Activated naive CD4-positive, alpha-beta T cell (primary cell): ENCODE measurements at places on chromosomes 2 and 18.

DNA sequence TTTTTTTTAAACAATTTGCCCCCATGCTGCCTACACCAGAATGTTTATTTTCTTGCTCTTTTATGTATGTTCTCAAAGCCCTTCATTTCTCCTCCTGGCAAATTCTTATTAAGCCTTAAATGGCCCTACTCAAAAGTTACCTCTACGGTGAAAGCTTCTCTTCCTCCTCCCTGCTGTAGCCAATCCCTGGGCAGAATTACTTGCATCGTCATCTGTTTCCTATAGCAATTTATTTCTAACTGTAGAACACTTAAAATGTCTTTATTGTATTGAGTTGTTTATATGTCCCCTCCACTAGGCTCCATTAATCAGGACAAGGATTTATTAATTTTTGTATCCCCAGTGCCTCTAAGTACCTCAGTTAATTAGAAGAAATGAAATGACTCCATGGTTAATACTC is 2.5 kb upstream of the RAD51AP2 start:
- DNase-seq, result no peak

GRCh38 chr2:8152392-8153257 is 529.2 kb upstream of the ID2 start:
- DNase-seq, result no peak

DNA sequence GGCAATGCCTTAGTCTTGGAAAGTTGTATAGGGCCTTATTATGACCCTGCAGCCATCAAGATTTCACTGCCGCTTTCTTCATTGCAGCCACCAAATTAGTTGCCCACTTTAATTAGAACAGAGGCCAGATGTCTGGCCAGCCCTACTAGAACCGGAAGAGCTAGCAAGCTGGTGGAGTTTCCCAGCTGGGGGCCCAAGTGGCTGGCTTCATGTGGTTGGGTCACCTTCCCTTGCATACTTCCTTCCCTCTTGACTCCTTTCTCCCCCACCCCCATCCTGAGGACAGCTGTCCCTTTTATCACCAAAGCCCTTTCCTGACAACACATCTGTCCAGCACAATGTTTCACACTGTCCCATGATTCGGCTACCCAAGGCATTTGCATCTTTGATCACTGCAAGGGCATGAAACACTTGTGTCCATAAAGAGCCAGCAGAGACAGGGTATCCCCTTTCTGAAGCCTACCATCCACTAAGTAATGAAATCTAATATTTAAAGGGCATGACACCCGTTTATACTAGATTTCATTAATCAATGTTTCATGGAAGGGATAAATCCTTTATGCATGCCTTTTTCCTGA is 187.2 kb downstream of the BCL11A start:
- no peak for DNase-seq

DNA sequence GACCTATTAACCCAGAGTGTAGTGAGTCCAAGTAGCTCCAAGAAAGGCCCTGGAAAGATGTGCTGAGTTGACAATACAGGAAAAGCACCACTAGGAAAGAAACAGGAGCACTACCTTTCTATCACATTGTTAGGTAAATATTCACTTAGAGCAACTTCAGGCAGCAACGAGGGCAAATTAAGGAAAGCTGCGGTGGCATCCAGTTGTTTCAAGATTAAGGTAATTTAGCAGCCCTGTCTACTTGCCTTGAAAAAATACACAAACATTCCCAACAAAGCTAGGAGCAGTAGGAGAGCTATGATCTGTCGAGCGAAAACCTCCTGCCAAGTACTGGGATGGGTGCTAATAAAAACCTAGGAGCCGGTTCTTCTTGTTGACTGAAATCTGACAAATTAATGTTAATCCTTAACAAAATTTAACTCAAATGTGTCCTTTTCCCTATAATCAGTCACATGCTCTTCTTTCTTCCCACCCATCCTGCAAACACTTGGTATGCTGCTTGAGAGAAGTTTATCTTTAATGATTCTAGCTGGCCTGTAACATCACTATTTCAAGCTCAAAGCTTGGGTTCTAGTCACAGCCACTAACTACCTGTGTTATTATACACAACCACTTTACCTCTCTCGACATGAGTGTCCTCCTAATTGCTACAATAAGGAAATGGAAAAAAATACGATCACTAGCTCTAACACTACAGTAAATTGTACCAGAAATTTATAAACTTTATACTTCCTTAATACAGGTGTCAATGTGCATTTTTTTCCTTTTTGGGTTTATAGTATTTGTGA is 2.0 kb downstream of the ACAA2 start:
- DNase-seq, result no peak

- DNase-seq, result no peak
Measured at GRCh38 chr2:223995569-223995968, 38.3 kb downstream of the MRPL44 start.

DNA sequence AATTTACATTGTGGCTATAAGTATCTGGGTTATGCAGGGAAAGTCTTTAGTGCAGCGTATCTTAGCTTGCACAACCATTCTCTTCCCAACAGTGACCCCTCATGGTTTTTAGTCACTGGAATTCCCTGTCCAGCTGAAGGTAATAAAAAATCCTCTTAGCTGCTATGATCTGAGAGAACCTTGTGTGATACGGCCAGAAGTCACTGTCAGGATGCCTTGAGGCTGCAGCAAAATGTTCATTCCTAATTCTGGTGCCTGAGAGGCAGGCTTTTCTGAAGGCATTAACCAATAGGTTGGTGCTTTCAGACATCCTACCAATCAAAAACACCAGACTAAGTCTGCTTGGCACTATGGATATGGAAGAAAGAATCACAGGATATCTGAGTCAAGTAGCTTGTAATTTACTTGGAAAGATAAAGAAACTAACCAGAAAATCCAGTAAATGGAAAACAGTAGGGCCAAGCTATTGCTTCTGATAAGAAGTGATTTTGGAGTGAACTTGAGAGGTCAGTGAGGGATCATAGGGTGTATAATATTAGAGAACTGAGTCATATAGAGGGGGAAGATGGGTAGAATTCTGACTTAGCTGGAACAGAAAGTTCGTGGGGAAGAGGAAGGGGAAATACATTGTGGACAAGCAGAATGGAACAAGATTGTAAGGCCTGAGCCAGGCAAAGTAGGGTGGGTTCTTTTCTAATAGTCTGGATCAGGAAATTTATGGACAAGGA is 89.0 kb upstream of the SLC14A2 start:
- no peak for DNase-seq

DNA sequence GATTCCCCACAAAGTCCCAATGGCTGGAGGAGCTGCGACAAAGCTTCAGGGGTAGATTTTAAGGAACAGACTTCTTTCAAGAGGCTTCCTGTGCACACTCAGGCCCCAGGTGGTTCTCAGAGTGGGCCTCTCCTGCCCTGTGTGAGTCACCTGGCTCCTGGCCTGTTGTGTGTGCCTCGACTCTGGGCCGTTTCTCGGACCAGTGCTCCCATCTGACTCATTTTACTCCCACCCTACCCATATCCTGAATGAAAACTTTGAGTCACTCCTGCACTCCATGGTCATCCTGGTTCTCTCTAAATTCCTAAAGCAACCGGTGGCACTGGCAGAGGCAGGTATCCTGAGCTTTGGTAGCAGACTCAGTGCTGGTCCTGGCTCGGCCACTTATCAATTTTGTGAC is 84.1 kb downstream of the CELF4 start:
- no peak for DNase-seq

GRCh38 chr2:136133586-136133985 is 15.6 kb upstream of the CXCR4 start:
- no peak for DNase-seq

DNA sequence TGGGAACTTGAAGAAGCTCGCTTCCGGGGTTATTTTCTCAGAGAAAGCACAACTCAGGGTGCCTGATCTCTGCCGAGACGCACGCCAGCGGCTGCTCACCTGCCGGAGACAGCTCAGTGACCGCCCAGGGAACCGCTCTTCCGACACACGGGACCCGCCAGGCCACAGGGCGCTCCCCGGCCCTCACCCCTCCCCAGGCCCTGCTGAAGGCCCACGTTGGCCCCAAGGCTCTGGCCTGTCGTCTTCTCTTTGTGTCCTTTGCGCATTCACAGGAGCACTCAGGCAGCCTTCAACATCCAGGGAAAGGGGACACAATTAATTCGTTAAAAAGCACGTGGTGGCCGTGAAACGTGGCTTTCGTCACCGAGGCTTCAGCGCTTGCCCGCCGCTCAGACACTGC is 276.3 kb upstream of the SALL3 start:
- no peak for DNase-seq

GRCh38 chr18:59070181-59070912 is 69.3 kb upstream of the SEC11C start:
- peak; percentile 68 for DNase-seq

GRCh38 chr2:213266421-213266820 is 17.8 kb upstream of the SPAG16 start:
- no peak for DNase-seq

GRCh38 chr2:168593713-168594112 is 137.6 kb downstream of the CERS6 start:
- DNase-seq, result no peak

DNA sequence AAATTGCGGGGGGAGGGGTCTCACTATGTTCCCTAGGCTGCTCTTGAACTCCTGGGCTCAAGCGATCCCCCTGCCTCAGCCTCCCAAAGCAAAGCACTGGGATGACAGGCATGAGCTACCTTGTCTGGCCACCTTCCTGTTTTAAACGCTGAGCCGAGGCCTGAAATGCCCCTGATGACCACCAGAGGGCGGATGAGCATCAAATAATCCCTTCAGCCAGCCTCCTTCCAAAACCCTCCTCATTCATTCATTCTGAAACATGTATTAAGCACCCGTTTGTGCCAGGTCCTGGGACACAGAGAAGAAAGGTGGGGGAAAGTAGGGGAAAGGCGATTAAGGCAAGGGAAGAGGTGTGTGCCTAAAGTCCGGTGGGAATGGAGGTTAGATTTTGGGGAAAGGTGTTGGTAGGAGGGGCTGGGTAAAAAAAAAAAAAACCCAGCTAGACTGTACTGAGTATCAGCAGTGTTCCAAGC is 30.7 kb upstream of the PTMA start:
- DNase-seq, result peak; percentile 73

GRCh38 chr2:54958717-54959371 is 91.4 kb downstream of the RTN4 start:
- no peak for DNase-seq

GRCh38 chr18:23963443-23964165 is 51.0 kb upstream of the TTC39C start:
- no peak for DNase-seq

GRCh38 chr2:68472796-68473414 is 5.5 kb downstream of the APLF start:
- DNase-seq, result no peak

- DNase-seq, result no peak
Measured at GRCh38 chr18:52278191-52278590, 61.8 kb upstream of the DCC start.

DNA sequence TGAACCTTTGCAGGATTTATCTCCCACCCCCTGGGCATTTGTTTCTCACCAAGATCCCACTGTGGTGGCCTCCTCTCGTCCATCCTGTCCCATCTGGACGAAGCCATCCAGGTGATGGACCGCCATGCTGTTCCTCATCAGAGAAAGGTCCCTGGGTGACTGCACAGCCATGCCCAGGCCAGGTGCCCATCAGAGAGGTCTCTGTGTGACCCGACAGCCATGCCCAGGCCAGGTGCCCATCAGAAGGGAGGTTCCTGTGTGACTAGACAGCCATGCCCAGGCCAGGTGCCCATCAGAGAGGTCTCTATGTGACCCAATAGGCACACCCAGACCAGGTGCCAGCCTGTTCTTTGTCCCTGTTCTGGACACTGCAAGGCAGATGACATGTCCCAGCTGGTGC is 360.9 kb upstream of the SALL3 start:
- DNase-seq, result no peak

GRCh38 chr2:2839393-2839781 is 508.3 kb upstream of the MYT1L start:
- DNase-seq, result no peak

DNA sequence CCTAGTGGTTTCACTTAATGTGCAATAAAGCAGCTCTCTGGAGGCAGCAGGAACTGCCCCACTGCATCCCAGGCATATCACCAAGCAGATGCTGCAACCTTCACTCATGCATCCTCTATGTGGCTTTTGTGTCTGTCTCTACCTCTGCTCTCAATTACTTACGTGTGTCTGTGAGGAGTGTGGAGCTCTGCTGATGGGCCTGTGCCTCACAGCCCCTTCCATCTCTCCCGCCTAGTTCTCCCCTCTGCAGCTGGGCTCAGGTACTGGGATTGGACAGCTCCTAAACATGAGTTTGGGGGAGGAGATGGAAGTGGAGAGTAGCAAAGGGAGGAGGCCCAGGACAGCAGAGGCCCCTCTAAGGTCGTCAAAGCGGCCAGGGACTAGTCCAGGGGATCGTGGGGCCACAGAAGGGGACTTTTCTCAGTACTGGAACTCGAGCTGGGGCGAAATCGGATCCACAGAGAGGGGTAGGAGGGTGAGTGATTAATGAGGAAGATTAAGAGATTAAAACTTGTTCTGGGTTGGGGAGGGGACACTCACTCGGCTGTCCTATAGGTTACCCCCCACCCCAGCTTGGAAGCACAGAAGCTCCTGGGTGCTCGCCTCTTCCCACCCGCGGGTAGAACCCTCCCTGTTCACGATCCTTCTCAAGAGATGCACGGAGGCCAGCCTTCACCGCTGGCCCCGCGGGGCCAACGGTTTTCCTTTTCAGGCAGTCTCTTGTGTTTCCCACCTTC is 2.1 kb upstream of the LBX2 start:
- DNase-seq, result no peak

- no peak for DNase-seq
Measured at GRCh38 chr2:130372833-130373807, 17.3 kb downstream of the PTPN18 start.

GRCh38 chr2:12617853-12618252 is 98.9 kb upstream of the TRIB2 start:
- DNase-seq, result no peak

- no peak for DNase-seq
Measured at GRCh38 chr2:3643371-3644245, 14.4 kb upstream of the ALLC start.

DNA sequence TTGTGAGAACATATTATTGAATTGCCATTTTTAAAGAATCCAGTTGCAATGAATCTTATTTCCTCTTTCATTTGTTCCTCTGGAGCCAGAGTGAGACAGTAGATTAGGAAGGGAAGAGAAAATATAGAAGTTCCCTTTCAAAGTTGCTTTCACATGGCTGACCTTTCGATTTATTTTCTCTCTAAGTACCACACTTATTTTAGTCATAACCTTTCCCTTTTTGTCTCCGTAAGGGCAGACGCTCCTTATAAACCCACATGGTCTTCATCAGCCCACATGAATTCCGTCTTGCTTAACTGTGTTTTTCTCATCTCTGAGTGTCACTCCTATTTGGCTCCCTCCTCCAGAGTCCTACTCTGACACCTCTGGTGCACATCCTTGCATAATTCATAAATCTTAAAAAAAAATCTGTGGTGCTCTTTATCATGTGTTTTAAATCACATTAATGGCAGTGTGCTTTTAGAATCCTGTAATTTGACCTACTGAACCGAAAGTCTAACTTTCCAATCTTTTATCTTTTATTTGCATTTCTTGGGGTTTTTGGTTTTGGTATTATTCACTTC is 38.5 kb upstream of the ZNF396 start:
- DNase-seq, result no peak
